CD14-positive monocyte (primary cell): ENCODE measurements at places on chromosomes 12 and 14. TPM values are rescaled to one million over a fixed set of nuclear protein-coding genes. Genes with fewer than 3 reads are reported as not detected.
A peak's percentile ranks its signal among the peaks of the same experiment; 100 is the strongest.

- H3K27me3 ChIP-seq: peaks cover 6% of the 10 kb centered on the region
- H3K4me3 ChIP-seq: peak overlapping the region; percentile 91
- DNase-seq: peak; percentile 25
- H3K27ac ChIP-seq: no peak overlapping the region
- peaks cover 18% of the 10 kb centered on the region for H3K4me1 ChIP-seq
Measured at GRCh38 chr12:19131025-19131444, 1.5 kb downstream of the PLEKHA5 start.

GRCh38 chr12:107921062-107921461, 146.6 kb downstream of the ASCL4 start:
- H3K36me3 ChIP-seq: no peaks in the 10 kb centered on the region
- H3K4me3 ChIP-seq: no peak overlapping the region
- no peak for DNase-seq
- H3K27me3 ChIP-seq: peaks cover 5% of the 10 kb centered on the region
- no peaks in the 10 kb centered on the region for H3K4me1 ChIP-seq

DNA sequence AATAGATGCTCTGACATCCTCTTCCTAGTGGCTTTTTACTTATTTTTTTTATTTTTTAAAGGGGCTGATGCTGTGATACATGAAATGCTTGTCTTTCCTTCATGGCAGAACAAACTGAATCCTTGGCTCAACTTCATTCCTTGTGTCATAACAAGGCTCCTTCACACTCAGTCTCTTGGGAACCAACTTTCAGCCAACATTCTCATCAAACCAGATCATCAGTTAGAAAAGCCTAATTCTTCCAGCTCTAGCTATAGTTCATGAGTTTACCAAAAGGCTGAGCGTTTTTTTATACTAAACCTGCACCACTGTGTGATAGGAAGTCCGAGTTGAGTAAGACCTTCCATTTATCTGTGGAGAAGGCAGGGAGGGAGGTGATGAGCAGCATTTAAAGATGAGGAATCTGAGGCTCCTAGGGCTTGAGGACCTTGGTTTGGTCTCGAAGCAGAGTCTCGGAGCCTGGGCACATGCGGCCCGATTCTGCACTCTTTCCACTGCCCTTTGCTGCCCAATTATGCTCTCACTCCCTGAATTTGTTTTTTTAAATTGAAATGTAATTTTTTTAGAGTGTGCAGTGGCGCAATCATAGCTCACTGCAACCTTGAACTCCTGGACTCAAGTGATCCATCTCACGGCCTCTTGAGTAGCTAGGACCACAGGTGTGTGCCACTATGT, 8.2 kb downstream of the GPRC5D start:
- no peaks in the 10 kb centered on the region for H3K36me3 ChIP-seq
- no peaks in the 10 kb centered on the region for H3K4me1 ChIP-seq
- no peak overlapping the region for H3K4me3 ChIP-seq
- no peak overlapping the region for H3K27ac ChIP-seq
- no peaks in the 10 kb centered on the region for H3K27me3 ChIP-seq

DNA sequence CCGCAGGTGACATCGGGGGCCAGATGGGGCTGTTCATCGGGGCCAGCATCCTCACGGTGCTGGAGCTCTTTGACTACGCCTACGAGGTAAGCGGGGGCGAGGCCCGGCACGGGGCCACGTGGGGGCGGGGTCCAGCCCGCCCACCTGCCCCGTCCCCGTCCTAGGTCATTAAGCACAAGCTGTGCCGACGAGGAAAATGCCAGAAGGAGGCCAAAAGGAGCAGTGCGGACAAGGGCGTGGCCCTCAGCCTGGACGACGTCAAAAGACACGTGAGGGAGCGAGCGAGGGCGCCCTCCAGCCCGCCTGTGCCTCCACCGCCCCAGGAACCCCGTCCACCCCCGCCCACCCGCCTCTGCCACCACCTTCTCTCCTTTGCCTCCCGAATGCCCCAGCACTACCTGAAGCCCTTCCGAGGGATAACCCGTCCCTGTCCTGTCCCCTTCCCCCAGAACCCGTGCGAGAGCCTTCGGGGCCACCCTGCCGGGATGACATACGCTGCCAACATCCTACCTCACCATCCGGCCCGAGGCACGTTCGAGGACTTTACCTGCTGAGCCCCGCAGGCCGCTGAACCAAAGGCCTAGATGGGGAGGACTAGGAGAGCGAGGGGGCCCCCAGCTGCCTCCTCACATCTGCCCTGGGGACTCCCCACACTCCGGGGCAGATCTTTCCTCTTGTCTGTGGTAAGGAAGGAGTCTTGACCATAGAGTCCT, 3.9 kb upstream of the SMARCD1 start:
- H3K4me3 ChIP-seq: no peak overlapping the region
- no peaks in the 10 kb centered on the region for H3K27me3 ChIP-seq
- H3K36me3 ChIP-seq: no peaks in the 10 kb centered on the region

DNA sequence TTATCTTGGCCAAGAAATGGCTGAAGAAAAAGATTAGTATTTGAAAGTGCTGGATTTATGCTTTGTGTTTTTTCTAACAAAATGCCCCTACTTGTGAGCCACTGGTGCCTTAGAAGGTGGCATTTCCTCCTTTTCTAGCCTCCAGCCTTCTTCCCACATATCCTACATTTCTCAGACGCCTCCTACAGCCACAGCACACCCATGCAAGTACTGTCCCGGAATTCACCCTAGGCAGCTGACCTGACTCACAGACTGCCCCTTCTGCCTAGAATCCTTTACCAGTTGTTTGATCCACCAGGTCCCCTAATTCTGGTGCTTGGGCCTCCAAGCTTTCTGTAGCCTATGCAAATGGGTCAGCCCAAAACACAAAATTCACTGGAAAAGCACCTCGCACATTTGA, 166.0 kb downstream of the FOXN3 start:
- DNase-seq: no peak
- H3K36me3 ChIP-seq: peaks cover 50% of the 10 kb centered on the region
- no peak overlapping the region for H3K27ac ChIP-seq

CD4 gene
- polyA plus RNA-seq: 261 and 314 TPM in 2 replicates

- DNase-seq: no peak
- H3K27ac ChIP-seq: no peak overlapping the region
- peaks cover 7% of the 10 kb centered on the region for H3K4me1 ChIP-seq
- H3K27me3 ChIP-seq: no peaks in the 10 kb centered on the region
- H3K36me3 ChIP-seq: no peaks in the 10 kb centered on the region
- H3K4me3 ChIP-seq: no peak overlapping the region
Measured at GRCh38 chr14:23405096-23405495, 3.0 kb downstream of the MYH6 start.

DNA sequence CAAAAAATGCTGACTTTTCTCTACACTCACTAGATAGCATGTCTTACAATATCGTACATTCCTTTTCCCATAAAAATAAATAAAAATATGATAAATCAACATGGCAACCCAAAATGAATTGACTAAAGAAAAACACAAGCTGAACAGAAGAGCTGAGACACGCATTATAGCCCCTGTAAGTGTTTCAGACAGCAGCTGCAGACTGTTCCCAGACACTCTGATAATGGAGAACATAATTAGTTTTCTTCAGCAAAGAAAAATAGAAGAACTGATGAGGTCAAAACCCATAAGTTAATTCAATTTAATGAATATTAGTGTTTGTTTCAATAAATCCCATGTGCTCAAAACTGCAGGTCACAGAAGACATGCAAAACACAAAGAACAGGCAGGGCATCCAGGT, 23.8 kb downstream of the ST8SIA1 start:
- H3K4me3 ChIP-seq: no peak overlapping the region
- H3K27me3 ChIP-seq: peaks cover 6% of the 10 kb centered on the region
- H3K27ac ChIP-seq: no peak overlapping the region
- H3K36me3 ChIP-seq: no peaks in the 10 kb centered on the region
- H3K4me1 ChIP-seq: no peaks in the 10 kb centered on the region

BMP4 gene
- 0.28 TPM for polyA plus RNA-seq

GRCh38 chr12:111578971-111579340, 20.2 kb downstream of the ATXN2 start:
- peaks cover 6% of the 10 kb centered on the region for H3K36me3 ChIP-seq
- H3K27ac ChIP-seq: no peak overlapping the region
- no peak for DNase-seq
- no peaks in the 10 kb centered on the region for H3K27me3 ChIP-seq
- no peak overlapping the region for H3K4me3 ChIP-seq

- no peak overlapping the region for H3K27ac ChIP-seq
- no peak overlapping the region for H3K4me3 ChIP-seq
- no peak for DNase-seq
Measured at GRCh38 chr12:10540776-10541205, 35.1 kb downstream of the EIF2S3B start.

DNA sequence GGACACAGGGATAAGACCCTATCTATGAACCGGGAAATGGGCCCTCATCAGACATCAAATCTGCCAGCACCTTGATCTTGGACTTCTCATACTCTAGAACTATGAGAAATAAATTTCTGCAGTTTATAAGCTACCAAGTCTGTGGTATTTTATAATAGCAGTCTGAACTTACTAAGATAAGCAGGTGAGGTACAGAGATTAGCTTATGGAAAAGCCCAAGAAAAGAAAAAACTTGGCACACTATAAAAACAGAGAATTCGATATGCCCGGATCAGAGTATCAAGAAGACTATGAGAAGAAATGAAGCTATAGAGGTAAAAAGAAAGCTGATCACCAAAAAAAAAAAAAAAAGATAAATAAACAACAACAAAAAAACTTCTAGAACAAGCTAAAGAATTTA, 52.6 kb downstream of the EEA1 start:
- peaks cover 31% of the 10 kb centered on the region for H3K36me3 ChIP-seq
- H3K27me3 ChIP-seq: no peaks in the 10 kb centered on the region
- no peak for DNase-seq
- H3K4me1 ChIP-seq: peaks cover 7% of the 10 kb centered on the region
- no peak overlapping the region for H3K27ac ChIP-seq
- no peak overlapping the region for H3K4me3 ChIP-seq

OSGEP gene
- 40.0 TPM for polyA plus RNA-seq

- no peaks in the 10 kb centered on the region for H3K4me1 ChIP-seq
- H3K36me3 ChIP-seq: no peaks in the 10 kb centered on the region
- no peak overlapping the region for H3K4me3 ChIP-seq
- no peaks in the 10 kb centered on the region for H3K27me3 ChIP-seq
- no peak for DNase-seq
- H3K27ac ChIP-seq: no peak overlapping the region
Measured at GRCh38 chr12:77645966-77646598, 184.6 kb upstream of the NAV3 start.

GRCh38 chr12:49033611-49034285, 15.2 kb upstream of the PRKAG1 start:
- H3K27me3 ChIP-seq: no peaks in the 10 kb centered on the region
- no peak overlapping the region for H3K4me3 ChIP-seq
- DNase-seq: no peak
- H3K36me3 ChIP-seq: peaks cover 88% of the 10 kb centered on the region
- H3K27ac ChIP-seq: no peak overlapping the region

GZMH gene
- polyA plus RNA-seq: 0.94 TPM

DNA sequence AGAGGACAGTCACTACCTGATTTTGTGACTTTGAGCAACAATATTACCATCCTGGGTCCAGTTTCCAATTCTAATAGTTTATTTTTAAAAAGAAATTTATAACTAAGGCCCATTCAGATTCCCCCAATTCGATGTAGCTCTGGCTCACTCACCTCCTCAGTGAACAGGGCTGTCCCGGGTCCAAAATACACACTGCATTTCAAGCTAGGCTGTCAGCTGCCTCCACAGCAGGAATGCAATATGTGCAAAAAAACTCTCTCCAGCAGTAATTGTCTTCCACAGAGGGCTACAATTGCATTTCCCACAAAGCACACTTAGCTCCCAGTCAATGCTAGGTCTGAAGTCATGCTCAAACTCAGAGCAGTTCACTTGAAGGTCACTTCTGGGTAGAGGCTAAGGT, 39.3 kb upstream of the ZNF641 start:
- H3K36me3 ChIP-seq: no peaks in the 10 kb centered on the region
- peaks cover 6% of the 10 kb centered on the region for H3K27me3 ChIP-seq
- H3K27ac ChIP-seq: no peak overlapping the region
- DNase-seq: no peak
- no peak overlapping the region for H3K4me3 ChIP-seq

DNA sequence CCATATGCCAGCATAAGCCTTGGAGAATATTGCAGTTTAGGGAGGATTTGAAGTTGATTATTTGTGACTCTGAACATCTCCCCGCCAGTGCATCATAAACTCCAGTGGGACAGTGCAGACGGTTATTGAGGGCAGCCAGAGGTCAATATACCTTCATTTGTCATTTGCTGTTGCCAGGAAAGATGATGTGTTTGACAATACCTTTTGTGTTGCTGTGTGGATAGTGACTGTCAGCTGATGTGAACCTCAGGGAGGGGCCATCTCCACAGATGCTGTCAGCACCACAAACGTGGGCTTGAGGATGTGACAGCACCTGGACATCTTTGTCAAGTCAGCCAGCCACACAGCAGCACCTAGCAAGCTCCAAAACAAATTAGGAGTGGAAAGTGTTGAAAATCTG, 11.5 kb downstream of the CCDC198 start:
- no peak overlapping the region for H3K4me3 ChIP-seq
- no peaks in the 10 kb centered on the region for H3K27me3 ChIP-seq
- H3K36me3 ChIP-seq: no peaks in the 10 kb centered on the region
- no peak overlapping the region for H3K27ac ChIP-seq
- DNase-seq: no peak
